ENCODE measurements at places on chromosomes 2 and 18.

DNA sequence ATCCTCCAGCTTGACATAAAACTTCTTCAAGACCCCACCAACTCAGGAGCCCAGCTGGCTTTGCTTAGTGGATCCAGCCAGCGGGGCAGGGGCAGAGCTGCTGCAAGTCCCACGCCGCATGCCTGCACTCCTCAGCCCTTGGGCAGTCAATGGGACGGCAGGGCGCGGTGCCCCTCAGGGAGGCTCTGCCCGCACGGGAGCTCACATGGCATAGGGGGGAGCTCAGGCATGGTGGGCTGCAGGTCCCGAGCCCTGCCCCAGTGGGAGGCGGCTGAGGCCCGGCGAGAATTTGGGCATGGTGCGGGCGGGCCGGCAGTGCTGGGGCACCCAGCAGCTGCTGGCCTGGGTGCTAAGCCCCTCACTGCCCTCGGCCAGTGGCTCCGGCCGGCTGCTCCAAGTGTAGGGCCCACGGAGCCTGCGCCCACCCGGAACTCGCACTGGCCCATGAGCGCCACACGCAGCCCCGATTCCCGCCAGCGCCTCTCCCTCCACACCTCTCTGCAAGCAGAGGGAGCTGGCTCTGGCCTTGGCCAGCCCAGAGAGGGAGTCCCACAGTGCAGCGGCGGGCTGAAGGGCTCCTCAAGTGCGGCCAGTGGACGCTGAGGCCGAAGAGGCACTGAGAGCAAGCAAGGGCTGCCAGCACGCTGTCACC is 27.2 kb downstream of the IDH1 start:
- DNase-seq: no peak

GRCh38 chr2:26735097-26735496 is 29.0 kb upstream of the SLC35F6 start:
- no peak for DNase-seq

GRCh38 chr18:69616114-69616513 is 215.4 kb downstream of the DOK6 start:
- no peak for DNase-seq

GRCh38 chr2:203805486-203805838 is 62.1 kb upstream of the CTLA4 start:
- DNase-seq: no peak

DNA sequence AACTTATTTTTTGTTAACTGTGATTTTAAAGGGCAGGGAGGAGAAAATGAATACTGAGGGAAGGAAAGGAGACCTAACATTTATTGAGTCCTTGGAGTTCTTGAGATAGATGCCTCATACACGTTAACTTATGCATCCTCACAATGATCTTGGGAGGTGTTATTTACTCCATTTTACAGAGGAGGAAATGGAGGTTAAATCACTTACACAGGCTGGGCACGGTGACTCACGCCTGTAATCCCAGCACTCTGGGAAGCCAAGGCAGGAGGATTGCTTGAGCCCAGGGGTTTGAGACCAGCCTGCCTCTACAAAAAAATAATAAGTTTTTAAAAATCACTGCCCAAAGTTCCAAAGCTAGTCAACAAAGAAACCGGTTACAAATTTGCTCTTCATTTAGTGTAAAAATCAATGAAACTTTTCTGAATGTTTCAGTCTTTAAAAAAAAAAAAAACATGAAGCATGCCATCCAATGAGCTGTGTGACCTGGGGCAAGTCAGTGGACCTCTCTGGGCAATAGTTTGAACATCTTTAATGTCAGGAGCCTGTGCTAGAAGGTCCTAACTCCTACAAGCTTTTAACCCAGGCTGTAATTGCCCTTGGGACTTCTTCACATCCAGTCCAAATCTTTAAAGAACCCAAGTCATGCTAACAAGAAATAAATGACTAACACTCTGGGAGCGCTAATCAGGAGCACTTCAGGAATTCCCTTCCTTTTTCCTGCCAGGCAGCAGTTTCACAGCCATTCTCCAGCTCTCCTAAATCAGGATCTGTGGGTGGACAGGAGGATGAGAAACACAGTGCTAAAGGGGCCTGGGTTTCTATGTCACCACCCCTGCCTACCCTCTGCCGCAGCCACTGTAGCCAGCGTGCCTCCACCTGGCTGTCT is 176.4 kb downstream of the TMEM247 start:
- no peak for DNase-seq

- no peak for DNase-seq
These were observed 31.3 kb upstream of the CNTNAP5 start for GRCh38 chr2:123993728-123994323.
